Stimulated activated CD4-positive, alpha-beta T cell treated with anti-CD3 and anti-CD28 coated beads, Interleukin-2, amount 100 ng/mL, for 4 hours (primary cell): ENCODE measurements at places on chromosomes 5 and 9.

GRCh38 chr5:115375893-115376292, 79.4 kb upstream of the CCDC112 start:
- no peak for DNase-seq

DNA sequence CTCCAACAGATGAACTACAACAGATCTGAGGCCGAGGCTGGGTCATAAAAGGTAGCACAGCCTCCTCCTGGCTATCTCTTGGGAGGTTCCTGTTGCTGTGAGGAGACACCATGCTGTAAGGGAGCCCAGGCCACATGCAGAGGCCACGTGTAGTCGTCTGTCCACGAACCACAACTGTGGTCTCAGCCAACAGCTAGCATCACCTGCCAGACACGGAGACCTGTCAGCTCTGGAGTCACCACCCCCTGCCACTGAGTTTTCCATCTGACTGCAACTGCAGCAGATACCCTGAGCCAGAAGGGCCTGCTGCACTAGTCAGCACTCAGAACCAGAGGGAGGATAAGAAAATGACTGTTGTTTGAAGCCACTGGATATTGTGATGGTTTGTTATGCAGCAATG, 12.7 kb upstream of the GOLM1 start:
- no peak for DNase-seq

- no peak for DNase-seq
Observed at GRCh38 chr9:75431375-75431774, 343.1 kb downstream of the OSTF1 start.

DNA sequence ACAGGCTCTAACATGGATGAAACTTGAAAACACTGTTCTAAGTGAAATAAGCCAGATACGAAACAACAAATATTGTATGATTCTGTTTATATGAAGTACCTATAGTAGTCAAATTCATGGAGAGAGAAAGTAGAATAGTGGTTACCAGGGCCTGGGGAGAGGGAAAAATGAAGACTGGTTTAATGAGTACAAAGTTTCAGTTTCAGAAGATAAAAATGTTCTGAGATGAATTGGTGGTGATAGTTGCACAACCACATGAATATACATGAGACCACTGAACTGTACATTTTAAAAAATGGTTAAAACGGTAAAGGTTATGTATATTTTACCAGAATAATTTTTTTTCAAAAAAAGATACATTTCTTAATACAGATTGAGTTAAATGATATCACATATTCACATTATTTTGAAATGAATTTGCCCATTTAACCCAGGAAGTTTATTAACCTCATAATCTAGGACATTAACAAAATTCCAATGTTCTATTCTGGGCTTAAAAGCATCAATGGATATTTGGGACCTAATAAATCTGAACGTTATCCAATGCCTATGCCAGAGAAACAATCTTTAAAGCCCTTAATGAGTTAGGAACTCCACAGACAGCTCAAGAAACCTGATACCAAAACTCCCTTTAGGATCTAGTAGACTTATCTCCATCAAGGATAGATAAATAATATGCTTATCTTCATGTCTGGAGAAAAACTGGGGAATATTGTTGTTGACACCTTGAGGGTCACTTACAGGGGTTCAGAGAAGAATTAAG, 521.3 kb downstream of the EFNA5 start:
- DNase-seq: no peak

DNA sequence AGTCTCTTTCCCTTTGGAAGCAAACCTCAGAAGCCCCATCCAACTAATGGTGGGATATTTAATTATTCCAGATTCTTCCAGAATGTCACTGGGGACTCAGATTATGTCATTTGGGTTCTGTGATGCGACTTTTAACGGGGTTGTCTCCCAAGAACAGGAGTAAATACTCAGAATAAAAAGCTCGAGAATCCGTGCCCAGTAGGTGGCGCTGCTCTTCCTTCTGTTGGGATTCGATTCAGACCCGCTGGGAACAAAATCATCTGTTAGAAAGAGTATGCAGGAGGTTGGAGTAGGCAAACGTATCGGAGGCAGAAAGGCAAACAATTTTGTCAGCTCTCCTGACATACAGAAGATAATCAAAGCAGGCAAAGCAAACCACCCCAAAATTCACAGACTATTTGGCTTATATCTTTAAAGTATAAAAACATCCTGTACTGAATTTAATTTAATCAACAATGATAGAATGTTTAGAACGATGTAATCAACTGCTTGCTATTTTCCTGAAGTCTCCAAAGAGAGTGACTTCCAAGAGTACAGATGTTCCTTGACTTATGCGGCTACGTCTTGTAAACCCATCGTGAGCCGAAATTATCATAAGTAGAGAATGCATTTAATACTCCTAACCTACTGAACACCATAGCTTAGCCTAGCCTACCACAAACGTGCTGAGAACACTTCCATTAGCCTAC, 169.8 kb upstream of the RAI14 start:
- peak; percentile 26 for DNase-seq

DNA sequence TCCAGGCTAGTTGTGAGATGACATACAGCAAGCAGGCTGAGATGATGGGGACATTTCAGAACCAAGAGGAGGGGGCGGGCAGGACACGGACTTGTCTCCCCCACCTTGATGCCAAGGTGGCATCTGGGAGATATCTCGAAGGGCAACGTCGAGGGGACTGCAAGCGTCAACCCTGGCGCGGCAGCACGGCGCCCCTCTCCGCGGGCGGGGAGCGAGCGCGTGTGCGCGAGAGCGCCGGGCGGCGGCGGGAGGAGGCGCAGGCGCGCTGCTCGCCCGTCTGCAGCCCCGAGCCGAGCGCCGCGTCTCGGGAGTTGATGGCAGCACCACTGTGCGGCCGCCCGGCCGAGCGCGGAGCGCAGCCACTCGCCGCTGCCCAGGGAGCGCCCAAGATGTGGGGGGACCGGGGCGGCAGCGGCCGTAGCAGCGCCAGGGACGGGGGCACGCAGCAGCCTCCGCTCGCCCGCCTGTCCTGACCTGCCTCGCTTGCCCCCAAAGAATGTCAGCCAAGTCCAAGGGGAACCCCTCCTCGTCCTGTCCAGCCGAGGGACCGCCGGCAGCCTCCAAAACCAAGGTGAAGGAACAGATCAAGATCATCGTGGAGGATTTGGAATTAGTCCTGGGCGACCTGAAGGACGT, at the start of gene PRR16:
TSS of gene PRR16 (plus strand) at position 310 of the 636 bp plus-strand sequence.
- no peak for DNase-seq

GRCh38 chr5:108820983-108821382, 73.3 kb downstream of the FER start:
- DNase-seq: no peak

DNA sequence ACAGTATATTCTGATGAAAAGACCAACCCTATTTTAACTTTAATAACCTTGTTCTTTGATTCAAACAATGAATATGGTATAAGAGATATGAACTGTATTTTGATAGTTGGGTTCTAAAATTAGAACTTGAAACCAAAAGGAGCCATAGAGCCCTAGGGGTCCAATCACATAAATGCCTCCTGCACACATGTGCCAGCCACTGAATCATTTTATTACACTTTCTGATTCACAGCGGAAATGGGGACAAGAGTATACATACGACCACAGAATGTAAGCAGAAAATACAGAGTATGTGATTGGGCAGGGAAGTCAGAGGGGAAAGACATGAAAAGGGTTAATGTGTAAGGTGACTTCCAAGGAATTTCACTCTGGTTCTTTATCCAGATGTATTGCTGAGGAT, 1000.2 kb downstream of the NR2F1-AS1 start:
- DNase-seq: no peak

DNA sequence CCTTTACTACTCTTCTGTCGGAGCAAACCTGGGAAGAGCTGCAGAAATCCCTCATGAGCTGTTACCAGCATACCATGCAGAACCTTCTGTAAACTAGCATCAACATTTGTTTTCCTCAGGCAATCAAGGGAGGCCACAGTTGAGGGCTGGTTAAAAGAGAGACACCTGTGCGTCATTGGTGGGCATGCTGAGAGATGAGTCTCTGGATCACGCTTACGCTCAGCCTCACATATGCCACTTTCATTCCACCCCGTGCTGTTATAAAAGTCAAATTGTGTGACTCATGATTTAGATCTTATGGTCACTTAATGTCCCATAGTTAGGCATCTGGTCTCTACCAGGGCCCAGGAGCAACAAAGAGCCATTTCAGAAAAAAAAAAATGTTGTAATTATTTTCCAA, 18.1 kb upstream of the ICE1 start:
- no peak for DNase-seq

- DNase-seq: no peak
Observed at GRCh38 chr9:33246269-33246860, 6.4 kb downstream of the SPINK4 start.

- no peak for DNase-seq
Observed at GRCh38 chr9:90169490-90169889, 473.1 kb downstream of the DIRAS2 start.

GRCh38 chr9:119074017-119074416, 295.2 kb downstream of the BRINP1 start:
- DNase-seq: no peak

GRCh38 chr9:111096051-111096450, 57.8 kb upstream of the LPAR1 start:
- no peak for DNase-seq

DNA sequence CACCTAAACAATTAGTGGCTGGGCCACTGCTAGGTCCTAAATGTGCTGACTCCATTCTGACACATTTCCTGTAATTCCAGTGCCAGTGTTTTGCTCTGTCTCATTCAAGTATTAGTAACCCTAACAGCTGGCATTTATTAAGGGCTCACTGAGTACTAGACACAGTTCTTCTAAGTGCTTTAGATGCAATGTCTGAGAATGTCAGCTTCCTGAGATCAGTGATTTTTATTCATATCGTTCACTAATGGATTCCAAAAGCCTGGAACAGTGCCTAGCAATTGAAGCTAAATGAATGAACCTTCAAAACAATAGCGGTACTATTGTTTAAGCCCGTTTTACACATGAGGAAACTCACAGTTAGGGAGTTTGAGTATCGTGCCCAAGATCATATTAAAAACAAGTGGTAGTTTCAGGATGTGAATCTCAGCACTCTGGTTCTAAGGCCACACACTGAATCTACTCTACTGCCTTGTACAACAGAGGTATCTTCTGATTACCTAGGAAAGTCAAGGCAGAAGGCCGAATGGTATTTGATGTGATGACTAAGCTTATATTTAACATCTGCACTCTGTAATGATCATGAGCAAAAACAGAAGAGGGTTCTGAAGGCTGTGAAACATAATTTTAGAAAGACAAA, 304.0 kb downstream of the PJA2 start:
- DNase-seq: no peak

- DNase-seq: peak; percentile 1
Observed at GRCh38 chr5:143826951-143827444, 15.0 kb downstream of the HMHB1 start.

DNA sequence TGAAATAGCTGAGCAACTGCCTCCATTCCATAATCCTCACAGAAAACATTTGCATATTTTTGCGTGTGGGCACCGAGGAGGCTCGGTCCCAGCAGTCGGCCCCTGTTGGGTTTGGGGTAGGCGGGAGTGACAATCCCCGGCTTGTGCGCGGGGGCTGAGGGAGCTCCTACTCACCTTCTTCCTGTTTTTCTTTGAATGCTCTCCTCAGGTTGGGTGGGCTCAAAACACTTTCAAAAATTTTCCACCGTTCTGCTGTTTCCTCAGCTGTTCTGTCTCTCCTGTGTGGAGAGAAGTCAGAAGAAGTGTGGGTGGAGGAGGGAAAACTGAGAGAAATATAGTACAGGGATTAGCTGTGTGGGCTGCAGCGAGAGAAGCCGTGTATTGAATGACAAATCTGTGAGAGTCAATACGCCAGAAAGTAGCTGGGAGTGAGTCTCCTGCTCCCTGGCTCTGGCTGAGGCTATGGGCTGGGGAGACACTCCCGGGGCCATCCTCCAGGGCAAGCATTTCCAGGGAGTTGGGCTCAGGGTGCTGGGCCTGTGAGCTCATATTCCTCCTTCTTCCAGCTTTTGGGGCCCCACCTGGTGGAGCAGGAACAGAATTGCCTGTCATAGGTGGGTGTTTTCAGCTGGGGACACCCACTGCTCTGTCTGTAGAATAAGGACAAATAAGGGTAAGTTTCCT, 84.7 kb downstream of the CMYA5 start:
- no peak for DNase-seq

DNA sequence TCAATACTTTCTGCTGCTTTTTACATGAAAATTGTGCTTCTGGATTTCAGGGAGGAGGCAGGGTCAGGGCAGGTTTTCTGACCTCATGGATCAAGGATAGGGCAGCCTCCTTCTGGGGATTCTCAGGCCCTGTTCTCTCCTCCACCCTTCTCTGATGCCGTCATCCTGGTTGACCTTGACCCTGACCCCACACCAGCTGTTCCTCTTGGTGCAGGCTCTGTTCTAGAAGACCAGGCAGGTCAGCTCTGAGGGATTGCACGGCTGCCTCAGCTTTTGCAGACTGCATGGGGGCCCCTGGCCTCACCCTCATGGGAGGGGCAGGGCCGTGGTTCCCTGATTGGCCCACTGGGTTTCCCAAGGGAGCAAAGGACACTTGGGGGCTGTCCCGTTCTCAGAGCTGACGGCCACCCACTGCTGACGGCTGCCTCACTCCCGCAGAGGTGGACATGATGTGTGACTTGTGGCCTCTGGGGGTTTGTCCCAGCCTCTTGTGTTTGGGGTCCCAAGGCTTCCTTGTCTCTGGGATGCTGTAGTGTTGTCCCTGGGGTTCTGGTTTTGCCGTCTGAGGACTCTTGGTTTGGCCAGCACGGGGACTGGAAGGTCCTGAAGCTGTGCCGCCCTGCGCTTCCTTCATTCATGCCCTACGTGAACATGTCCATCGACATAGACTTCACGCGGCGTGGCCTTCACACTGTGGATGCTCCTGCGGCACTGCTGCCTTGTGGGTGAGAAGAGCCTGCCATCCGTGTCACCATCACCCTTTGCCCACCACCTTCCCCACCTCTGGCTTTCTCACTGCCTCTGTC, 34.5 kb downstream of the CEP72 start:
- DNase-seq: no peak

- DNase-seq: no peak
Observed at GRCh38 chr5:73838901-73839300, 212.9 kb downstream of the ARHGEF28 start.

- no peak for DNase-seq
Observed at GRCh38 chr9:73038613-73039012, 85.8 kb upstream of the ALDH1A1 start.

DNA sequence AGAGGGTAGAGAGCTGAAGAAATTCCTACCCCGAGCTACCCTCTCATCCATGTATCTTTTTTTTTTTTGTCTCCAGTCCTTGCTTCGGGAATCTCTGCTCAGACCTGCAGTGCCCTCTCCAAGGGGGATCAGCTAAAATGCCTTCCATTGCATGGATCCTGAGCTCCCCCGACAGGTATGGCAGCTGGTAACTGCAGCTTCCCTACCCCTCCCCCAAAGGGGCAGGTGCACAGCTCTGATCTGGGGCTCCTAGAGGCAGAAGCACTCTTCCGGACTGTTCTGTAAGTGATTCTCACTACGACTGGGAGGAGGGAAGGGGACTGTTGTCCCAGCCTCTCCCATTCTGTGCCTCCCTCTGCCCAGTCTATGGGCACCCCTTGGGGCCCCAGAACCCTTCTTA, 169.6 kb downstream of the MELK start:
- no peak for DNase-seq

DNA sequence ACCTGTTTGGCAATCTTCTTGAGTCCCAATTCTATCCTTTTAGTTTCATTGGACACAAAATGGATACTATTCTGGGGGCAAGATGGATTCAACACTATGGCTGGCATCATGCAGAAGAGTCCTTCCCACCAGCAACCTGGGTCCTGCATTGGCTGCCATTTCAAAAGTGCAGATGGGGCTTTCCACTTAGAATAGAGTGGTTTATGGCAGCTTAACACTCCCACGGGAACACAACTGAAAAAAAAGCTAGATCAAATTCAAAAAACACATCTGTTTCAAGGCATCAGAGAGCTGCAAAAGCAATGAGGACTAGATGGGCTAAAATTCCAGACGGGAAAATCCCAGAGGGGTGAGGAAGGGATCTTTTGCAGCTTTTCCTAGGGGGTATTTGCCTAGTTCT, 11.2 kb upstream of the HMHB1 start:
- DNase-seq: no peak
